Coronary artery (tissue), 2 donors: ENCODE measurements at places on chromosomes 3 and 15.

GRCh38 chr3:52685285-52685708, 416 bp downstream of the PBRM1 start:
- DNase-seq = peak; percentile 85

DNA sequence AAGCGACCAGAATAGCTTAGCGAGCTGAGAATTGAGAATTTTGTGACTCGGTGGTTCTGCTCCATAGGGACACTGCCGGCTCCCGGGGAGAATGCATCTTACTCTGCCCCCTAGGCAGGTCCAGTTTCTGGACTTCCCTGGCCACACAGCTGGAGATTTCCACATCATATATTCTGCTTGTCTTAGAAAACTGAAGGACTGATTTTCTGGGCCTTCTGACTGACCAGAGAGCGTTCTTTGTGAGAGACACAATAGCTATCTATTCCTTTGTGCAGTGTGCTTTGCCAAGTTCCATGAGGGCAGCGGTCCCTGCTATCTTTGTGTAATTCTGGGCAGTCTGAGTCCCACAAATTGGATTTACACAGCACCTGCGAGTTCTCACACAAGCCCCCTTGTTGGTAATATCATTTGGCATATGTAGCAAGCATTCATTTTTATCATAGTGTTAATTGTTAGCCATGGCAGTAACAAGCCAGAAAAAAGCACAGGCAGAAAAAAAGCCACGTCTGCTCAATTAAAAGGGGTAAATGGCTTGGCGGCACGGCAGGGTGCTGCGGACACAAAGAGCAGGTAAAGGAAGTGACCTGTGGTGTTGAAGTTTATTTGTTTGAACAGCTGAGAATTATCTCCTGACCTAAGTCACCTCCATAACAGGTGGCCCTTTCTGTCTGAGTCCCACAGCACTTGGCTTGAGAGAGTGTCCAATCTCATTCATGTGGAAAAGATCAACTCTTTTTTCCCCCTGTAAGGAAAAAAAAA, 688.7 kb downstream of the TUSC7 start:
- no peak for DNase-seq

- peak; percentile 49 for DNase-seq
These were observed 46.7 kb downstream of the CHCHD6 start for GRCh38 chr3:126750756-126751121.

GRCh38 chr3:89692601-89693000, 585.2 kb downstream of the EPHA3 start:
- no peak for DNase-seq

DNA sequence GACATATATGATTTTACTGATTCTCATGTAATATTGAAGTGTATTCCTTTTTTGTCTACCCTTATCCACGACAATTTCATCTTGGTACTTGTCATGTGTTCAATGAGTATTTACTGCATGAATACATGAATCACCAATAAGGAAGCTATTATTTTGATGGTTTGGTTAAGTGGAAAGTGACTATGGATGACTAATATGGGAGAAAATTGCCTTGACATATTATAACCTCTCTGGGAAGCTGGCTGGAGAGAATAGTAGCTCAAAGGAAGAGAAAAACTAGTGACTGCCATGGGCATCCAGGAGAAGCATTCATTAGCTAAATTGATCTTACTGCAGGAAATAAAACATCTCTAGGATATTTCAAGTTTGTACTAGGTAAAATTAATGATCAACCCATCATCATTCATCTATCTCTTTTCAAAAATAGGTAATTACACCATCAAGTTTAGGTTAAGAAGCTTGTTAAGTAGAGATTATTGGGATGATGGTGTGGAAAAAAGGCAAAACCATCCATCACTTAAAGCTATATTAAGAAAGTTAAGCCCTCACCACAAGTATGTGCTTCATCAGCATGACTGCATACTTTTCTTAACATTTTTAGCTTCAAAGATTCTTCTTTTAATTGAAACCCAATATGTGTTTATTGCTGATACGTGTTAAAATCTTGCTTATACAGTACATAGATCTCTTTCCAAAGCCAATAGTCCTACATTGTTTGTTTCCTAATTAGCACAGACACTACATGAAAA, 455.2 kb upstream of the ARPP21 start:
- no peak for DNase-seq

GRCh38 chr3:46693038-46693891, at the start of gene ALS2CL:
TSS of gene ALS2CL (minus strand) at chr3:46693679. CDS start at chr3:46689440, 4,239 bp downstream.
- peak; percentile 89 for DNase-seq

DNA sequence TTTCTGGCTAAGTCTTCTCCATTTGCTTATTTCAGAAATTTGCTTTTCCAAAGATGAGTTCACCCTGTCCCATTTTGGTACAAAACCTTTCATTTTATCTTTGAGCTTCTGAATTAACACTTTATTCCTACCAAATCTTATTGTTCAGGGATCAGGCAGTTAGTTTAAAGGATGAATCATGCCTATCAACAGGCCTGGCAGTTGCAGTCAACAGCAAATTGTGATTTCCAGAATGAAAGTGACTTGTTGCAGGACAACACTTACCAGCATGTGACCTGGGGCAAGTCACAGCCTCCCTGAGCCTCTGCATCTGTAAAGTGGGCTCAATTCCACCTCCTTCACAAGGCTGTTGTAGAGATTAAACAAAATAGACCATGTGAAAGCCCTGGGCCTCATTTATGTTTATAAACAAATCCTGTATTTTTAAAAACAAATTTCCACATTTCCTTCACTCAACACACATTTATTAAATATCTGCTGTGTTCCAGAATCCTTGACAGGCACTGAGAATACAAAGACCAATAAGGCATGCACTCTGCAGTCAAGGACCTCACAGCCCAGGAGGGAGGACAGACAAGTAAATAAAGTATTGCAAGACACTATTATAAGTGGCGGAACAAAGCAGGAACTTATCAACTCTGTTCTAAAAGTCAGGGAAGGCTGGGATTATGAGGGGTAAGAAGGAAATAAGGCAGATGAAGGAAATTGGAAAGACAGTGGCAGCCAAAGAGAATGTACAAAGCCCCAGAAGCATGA, 359.1 kb upstream of the IL12A start:
- no peak for DNase-seq
